ENCODE measurements at places on chromosomes 7 and 10.

DNA sequence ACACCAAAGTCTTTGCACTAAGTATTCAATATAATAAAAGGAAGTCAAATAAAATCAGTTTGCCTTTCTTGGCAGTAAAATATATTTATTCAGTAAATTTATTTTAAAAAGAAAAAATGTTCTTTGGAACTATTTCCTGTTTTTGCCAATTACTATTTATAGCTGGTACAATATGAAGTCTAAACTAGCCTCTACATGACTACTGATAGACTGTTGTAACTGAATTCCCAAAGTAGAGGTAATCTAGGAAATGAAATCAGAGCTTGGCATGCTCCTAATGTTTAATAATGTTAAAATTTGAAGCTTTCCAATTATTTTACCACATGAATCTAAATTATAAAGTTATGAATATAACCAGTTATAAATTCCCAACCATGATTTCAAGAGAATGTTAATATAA is 385.5 kb downstream of the SEMA3D start:
- no peak for DNase-seq

DNA sequence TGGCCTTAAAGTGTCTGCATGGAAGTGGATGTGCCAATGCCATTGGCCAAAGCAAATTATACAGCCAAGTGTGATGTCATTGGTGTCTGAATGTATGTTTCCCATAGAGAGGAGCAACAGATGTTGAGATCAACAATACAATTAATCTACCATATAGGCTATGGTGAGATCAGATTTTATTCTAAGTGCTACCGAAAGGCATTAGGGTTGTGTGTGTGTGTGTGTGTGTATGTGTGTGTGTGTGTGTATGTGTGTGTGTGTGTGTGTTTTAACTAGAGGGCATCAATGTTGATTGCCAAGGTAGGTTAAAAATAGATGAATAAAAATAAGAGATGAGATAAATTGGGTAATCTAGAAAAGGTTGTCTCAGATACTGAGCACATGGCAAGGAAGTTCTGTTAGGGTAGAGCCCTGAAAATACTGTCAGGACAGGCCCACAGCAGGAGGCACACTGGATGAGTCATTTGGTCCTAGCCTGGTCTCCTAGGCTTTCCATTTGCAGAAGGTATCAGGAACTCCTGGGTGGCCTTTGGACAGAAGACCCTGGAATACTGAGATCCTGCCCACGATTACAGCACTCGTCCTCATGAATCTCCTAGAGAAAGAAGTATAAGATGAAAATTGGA is 446.0 kb upstream of the PODXL start:
- no peak for DNase-seq

DNA sequence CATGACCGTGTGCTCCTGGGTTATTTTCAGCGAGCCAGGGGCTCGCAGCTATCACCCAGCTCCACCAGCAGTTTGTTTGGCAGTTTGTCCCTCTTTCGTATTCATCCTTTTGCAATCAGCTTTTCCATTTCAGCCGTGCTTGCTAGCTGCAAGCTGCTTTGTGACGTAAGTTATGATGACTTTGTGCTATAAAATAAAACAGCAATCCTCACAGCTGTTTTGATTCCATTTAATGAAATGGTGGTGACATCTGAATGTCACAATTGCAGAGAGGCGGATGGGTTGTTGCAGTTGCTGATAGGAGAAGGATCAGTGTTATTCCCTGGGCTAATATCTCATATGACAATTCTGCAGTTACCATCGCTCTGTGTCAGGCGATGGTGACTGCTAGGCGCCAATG is 251.7 kb downstream of the SNX10 start:
- DNase-seq, result no peak

- no peak for DNase-seq
Measured at GRCh38 chr10:50514995-50515394, 108.8 kb downstream of the SGMS1 start.

DNA sequence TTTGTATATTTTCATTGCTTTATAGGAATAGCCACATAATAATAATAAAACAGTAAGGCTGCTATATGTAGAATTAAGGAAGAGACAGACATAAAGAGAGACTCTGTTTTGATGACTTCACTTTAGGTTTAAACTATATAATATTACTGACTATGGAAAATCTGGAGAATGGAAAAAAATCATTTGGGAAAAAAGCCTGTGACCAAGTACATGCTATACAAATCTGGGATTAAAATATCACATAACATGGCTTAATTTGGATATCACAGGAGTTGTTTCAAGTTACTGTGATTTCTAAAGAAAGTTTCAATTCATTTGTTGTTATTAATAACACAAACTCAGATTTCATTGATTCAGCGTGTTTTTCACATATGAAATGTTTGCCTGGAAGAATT is 7.7 kb downstream of the PLCE1 start:
- no peak for DNase-seq

DNA sequence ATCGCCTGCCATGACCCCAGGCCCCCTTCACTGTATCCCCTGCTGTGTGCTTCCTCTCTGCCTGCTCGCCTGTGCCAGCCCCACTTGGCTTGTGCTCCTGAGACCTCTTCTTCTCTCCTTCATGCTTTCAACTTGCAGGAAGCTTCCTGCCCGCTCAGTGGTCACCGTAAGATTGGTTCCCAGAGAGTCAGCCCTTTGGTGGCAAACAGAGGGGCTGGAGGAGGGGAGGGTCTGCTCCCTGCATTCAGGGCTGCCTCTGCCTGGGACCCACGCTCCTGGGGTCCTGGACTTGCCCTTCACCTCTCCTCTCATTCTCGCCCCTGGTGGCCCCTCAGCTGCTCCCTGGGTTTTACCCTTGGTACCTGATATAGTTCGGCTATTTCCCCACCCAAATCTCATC is 45.8 kb upstream of the ZNF32 start:
- no peak for DNase-seq

DNA sequence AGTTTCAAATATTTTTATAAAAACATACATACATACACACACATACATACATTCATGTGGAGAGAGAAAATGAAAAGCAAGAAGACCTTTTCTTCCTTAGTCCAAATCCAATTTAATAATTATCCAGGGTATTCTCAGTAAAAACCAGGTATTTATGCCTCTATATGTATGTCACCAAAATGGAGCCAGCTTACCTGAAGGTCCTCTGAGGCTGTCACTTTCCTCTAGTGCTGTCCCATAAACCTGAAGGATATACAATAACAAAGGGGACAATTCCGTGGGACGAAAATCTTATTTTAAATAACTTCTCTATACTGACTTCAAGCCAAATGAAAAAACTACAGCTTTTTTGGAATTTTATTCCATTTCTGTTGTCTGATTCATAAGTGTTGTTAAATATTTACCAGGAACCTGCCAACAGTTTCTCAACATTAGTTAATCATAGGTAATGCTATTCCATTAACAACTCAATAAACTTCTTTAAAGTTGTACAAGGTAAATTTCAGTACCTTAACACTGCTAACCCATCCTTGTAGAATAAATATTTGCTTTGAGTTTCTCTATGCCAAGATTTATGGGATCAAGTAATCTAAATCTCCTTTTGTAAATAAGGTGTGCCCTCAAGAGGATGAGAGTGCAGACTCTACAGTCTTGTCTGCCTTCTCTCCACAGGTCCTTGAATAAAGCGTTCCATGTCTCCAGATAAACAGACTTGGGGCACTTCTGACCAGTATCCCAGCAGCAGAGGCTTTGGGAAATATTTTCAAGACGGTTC is 260.3 kb downstream of the AHR start:
- DNase-seq, result no peak

DNA sequence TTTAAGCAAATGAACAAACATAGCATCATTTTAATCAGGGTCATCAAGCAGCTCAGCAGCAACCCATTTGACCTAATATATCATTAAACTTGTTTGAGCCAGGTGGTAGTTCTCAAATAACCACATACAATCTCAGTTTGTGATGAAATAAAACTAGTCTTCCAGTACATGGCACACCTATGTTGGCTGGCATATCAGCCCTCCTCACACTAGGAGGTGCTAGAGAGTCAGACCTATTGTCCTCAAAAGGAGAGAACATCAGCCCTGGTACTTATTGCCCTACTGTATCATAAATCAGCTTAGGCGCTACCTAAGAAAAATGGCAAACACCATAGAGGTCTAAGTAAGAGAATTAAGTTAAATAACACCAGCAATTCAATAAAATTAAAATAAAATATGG is 81.7 kb downstream of the CABCOCO1 start:
- DNase-seq, result no peak

DNA sequence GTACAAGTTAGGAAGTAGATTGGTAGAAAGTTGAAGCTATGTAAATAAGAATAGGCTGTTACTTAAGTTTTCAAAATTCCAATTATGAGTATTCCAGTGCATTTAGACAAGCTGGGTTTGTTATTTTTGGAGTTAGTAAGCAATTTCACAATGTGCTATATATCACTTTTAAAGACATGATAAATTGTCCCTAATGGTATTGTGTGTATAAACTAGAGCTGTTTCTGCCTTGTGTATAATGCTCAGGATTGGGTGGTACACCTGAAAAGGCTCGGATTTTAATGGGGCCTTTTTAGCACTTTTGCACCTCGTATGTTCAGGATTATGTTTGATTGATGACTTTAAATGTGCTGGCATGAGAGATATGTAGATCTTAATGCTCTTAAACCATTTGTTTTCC is 175.8 kb downstream of the VTI1A start:
- DNase-seq, result no peak

GRCh38 chr7:47480576-47481538 is 101.1 kb downstream of the TNS3 start:
- peak; percentile 49 for DNase-seq

DNA sequence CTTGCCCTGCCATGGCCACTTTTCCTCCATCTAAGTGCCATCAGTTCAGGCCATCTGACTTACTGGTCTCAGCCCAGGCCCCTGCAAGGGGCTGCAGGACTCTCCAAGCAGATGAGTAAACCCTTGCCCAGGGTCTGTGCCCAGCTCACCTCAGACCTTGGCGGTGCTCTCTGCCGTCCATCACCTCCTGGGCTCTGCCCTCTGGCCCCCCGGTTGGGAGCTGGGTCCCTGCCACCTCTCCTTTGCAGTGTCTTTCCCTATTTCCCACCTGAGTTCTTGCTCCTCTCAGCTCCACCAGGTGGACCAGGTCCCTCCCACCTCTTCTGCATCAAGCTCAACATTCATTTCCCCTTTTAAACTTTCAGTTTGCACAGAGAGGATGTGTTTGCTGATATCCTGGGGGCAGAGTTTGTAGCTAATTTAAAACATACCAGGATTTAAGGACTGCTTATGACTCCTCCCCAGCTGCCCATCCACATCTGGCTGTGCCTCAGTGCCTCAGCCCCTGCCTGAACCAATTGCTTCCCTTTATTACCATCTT is 135.5 kb downstream of the SLIT1 start:
- no peak for DNase-seq

- no peak for DNase-seq
Measured at GRCh38 chr10:110431659-110432058, 66.0 kb upstream of the DUSP5 start.

DNA sequence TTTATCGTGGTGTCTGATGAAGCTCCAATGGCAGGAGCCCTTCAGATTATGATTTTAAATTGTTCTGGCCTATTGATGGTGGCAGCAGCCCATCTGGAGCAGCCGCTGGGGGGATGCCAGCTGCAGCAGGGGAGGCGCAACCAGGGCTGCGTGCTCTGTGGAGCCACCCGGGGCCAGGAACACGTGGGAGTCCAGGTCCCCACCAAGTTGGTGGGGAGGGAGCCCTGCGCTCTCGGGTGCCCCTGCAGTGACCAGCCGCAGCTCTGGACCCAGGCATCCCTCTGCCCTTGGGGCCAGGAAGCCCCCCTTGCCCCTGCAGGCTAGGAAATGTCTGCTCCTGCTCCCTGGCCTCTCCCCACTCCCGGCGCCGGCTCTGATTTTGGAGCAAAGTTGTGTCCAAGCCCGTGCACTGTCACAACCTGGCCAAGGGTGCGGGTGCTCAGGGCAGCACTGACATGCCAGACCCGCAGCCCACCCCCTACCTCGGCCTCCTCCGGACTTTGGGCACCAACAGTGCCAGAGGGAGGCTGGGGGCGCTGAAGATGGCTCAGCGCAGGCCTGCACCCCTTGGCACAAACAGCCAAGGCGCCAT is 147.2 kb upstream of the ADO start:
- DNase-seq, result no peak

- peak; percentile 81 for DNase-seq
Measured at GRCh38 chr7:4738711-4739527, 36.5 kb upstream of the AP5Z1 start.

DNA sequence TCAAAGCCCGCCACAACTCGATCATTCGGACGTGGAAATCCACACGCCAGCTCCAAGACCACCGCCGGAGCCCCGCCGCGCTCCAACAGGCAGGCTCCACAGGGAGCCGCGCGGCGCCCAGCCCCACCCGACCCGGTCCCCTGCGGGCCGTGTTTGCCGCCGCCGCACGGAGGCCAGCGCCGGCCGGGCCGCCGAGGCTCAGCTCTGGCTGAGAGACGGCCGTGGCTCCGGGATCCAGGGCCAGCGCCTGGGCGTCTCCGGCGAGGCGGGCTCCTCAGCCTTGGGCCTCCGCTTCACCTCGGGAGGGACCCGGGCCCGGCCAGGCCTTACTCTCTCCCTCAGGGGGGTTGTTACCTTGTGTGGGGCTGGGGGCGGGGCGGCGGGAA is 333 bp downstream of the SMNDC1 start:
- peak; percentile 80 for DNase-seq

- peak; percentile 74 for DNase-seq
Measured at GRCh38 chr7:121797657-121798452, 75.1 kb upstream of the PTPRZ1 start.

- DNase-seq, result no peak
Measured at GRCh38 chr7:50667338-50667737, 102.1 kb upstream of the DDC start.

DNA sequence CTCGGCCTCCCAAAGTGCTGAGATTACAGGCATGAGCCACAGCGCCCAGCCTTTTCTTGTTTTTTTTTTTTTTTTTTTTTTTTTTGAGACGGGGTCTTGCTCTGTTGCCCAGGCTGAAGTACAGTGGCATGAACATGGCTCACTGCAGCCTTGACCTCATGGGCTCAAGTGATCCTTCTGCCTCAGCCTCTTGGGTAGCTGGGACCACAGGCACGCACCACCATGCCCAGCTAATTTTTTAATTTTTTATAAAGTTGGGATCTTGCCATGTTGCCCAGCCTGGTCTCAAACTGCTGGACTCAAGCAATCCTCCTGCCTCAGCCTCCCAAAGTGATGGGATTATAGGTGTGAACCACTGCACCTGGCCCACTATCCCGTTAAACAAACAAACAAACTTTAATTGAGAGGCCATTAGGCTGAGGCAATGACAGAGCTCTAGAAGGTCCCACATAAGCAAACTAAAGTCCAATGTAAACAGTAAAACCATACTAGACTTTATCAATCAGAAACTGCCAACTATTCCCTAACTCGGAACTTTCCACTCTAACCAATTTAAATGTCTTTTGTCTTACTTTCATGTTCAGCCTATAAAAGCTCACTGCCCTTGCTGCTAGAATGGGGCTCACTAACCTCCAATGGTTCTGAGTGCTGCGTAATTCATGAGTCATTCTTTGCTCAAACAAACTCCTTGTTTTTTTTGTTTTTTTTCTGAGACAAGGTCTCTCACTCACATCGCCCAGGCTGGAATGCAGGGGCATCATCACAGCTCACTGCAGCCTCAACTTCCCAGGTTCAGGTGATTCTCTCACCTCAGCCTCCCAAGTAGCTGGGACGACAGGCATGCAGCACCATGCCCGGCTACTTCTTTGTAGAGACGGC is 1.9 kb downstream of the DHX32 start:
- DNase-seq, result no peak

Data from neural progenitor cell (in vitro differentiated cells).